ENCODE measurements at places on chromosomes 1 and 21.

GRCh38 chr1:43878854-43879253 lies 54.7 kb upstream of the ARTN start:
- DNase-seq = no peak

- DNase-seq = peak; percentile 19
Measured at GRCh38 chr1:78715181-78715661, 65.6 kb downstream of the IFI44 start.

DNA sequence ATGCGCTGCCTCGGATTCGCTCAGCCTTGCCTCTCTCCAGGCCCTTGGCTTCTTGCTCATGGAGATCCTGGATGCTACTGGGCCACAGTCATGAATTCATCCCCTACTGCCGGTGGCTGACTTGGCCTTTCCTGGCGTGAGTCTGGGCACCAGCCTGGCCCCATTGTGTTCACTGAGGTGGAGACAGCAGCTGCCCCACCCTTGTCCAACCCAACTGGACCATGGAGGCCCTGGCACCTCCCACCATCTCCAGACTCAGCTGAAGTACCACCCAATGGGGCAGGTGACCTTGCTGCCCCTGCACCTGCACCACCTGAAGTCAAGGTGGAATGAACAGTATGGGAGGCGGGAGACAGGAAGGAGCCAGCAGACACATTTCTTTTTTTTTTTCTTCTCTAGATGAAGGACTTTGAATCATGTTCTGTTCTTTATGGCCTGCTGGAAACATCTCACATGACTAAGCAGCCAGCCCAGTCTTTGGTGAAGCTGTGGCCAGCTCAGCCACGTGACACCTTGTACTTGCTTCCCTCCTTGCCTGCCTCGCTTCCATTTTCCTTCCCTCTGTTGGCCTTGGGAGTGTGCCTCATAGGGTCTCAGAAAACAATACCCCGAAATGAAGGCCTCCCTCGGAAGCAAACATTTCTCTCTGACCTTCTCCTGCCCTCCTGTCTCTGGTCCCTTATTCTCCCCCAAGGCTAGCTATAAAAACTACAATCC lies 3.8 kb upstream of the SLC30A2 start:
- DNase-seq = no peak

- peak; percentile 7 for DNase-seq
Measured at GRCh38 chr21:14567331-14568279, 21.5 kb upstream of the SAMSN1 start.

- DNase-seq = no peak
Measured at GRCh38 chr1:244727871-244728474, 75.0 kb downstream of the DESI2 start.

DNA sequence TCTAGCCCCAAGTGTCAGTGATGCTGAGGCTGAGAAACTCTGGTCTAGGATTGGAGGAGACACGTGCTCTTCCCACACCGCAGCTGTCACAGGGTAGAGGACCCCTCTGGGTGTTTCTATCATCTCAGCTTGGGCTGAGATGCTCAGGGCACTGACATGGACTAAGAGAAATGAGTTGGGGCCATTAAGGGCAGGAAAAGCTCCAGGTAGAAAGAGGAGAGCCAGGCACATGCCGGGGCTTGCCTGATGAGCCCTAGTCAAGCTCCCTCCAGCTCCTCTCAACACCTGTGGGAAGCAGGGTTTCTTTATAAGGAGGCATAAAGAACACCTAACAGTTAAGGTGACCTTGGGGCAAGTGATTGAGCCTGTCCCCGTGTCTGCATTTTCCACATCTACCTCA lies 17.3 kb downstream of the ABCA4 start:
- DNase-seq = peak; percentile 58

GRCh38 chr1:177278626-177279390 lies 108.0 kb downstream of the BRINP2 start:
- DNase-seq = peak; percentile 69

DNA sequence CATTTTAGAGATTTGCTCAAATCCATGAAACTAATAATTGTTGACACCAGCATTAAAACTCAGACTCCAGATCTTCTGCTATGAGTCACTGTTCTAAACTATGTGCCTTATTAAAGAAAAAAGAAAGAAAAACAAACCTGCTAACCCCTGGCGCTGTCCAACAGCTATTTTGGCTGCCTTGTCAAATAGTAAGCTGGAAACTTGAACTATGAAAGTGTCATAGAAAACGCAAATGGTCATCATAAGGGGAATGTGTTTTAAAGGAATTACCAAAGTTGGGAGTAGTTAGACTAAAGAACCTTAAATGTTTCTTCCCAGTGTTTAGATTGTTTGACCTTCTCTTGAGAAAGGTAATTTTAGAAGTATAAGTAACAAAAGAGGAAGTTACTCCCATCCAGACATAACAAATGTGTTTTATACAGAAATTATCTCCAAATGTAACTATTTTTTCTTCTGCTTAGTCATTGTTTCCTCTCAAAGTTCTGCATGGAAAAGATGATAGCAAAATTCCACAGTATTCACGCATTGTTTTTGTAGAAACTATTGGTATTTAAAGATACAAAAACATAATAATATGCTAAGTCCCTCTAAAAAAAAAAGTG lies 272.4 kb downstream of the TPR start:
- DNase-seq = peak; percentile 49

Data from epithelial cell of esophagus (primary cell).